ENCODE measurements at places on chromosomes 2 and 18. TPM values are rescaled to one million over a fixed set of nuclear protein-coding genes. Genes with fewer than 3 reads are reported as not detected.

C2orf66 gene
- total RNA-seq = not detected

GALNT13 gene
- 1.9 TPM for total RNA-seq

- no peak for DNase-seq
Observed at GRCh38 chr2:24121469-24121868, 1.7 kb downstream of the PFN4 start.

DNA sequence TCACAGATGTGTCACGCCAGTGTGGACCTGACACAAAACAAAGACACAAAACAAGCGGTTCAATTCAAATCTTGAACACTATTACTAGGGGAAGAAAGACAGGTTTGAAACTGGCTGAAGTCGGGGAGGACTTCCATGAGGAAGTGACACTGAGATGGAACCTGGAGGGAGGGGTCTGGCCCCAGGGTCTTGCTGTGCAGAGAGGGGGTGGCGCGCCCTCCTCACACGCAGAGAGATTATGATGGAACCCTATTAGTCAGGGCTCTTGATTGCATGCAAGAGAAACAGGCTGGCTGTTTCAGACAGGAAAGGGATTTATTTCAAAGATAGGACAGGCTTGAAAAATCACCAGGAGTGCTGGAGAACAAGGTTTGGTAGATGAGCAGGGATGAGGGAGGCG, 363.6 kb upstream of the HS6ST1 start:
- no peak for DNase-seq

GRCh38 chr18:59724103-59724502, 26.9 kb upstream of the CCBE1 start:
- no peak for DNase-seq

- no peak for DNase-seq
Observed at GRCh38 chr2:24919506-24920097, 435 bp downstream of the ADCY3 start.

DNA sequence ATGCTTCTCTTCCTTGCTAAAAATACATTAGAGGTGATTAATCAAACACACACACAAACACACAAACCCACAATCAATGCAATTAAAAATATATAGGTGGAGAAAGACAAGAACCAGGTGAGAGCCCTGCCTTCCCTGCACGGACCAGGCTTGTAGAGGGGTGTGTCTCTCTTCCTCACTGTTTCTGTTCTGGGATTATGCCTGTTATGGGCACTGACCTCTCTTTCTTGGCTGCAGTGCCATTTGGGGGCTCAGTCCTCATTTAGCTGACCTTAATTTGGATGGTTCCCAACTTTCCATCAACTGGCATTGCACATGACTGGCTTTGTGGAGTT, 89.8 kb downstream of the SH3RF3 start:
- DNase-seq = no peak

- DNase-seq = no peak
Observed at GRCh38 chr2:72026819-72027425, 120.7 kb downstream of the CYP26B1 start.

GRCh38 chr2:181178823-181179412, 198.5 kb downstream of the UBE2E3 start:
- DNase-seq = no peak
